ENCODE measurements at places on chromosomes 16 and 17. TPM values are rescaled to one million over a fixed set of nuclear protein-coding genes. Genes with fewer than 3 reads are reported as not detected.
A peak's percentile ranks its signal among the peaks of the same experiment; 100 is the strongest.

GRCh38 chr16:30778549-30779244, 8.3 kb downstream of the ZNF629 start:
- no peak for DNase-seq

DNA sequence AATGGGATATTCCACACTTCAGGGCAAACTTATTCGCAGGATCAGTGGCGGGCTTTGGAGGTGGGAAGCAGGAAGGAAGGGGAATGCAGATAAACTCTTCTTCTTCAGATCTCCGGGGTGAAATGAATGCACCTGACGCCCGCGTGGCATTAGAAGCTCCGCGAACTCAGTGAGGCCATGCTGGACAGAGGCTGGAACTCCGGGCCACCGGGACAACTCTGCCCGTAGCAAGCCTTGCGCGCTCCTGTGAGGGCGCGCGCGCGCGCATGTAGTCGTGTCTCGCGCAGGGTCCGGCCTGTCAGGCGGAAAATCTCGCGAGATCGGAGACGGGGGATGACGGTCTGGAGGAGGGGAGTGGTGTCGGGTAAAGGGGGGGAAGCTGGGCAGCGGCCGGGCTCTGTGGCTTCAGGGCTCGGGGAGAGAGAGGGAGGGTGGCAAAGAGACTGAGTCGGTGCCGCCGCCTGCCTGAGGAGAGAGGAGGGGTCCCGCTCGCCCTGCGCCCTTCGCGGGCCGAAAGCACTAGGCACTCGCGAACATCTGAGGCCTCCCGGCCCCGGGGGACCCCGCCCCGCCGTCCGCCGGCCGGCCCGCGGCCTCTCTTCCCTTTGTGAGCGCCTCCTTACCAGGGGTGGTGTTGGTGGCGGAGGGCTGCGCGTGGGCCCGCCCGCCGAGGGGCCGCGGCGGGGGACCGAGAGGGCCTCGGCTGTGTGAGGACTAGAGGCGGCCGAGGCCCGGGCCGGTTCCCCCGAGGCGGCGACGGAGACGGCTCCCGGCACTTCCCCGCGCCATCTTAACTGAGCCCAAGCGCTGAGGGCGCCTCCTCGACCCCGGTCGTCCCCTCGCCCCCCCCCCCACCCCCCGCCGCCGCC, at the start of gene TAOK1:
TSS of gene TAOK1 (plus strand) at position 382 of the 869 bp plus-strand sequence. CDS start 61,186 bp downstream, outside the sequence.
- DNase-seq, result peak; percentile 86

GRCh38 chr17:34598161-34598776, 18.9 kb downstream of the TMEM132E start:
- DNase-seq, result no peak

- DNase-seq, result no peak
Observed at GRCh38 chr16:17211797-17212196, 259.0 kb downstream of the XYLT1 start.

DNA sequence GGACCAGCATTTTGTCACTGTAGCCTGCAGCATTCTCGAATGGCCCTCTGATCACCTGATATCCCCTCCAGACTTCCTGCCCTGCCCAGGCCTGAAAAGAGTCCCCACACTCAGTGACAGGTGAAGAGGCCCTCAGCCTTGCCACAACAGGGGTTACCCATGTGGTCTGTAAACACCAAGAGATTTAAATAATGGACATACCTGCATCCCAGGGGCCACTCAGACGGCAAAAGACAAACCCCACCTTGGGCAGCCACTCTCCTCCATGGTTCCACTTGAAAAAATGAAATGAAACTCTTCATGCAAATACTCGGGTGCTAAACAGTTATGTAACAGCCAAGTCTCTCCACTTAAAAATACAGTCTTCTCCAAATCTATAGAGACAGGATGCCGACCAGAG, 22.9 kb upstream of the PECAM1 start:
- no peak for DNase-seq

- DNase-seq, result peak; percentile 36
Observed at GRCh38 chr16:13866073-13866472, 53.9 kb upstream of the ERCC4 start.

DNA sequence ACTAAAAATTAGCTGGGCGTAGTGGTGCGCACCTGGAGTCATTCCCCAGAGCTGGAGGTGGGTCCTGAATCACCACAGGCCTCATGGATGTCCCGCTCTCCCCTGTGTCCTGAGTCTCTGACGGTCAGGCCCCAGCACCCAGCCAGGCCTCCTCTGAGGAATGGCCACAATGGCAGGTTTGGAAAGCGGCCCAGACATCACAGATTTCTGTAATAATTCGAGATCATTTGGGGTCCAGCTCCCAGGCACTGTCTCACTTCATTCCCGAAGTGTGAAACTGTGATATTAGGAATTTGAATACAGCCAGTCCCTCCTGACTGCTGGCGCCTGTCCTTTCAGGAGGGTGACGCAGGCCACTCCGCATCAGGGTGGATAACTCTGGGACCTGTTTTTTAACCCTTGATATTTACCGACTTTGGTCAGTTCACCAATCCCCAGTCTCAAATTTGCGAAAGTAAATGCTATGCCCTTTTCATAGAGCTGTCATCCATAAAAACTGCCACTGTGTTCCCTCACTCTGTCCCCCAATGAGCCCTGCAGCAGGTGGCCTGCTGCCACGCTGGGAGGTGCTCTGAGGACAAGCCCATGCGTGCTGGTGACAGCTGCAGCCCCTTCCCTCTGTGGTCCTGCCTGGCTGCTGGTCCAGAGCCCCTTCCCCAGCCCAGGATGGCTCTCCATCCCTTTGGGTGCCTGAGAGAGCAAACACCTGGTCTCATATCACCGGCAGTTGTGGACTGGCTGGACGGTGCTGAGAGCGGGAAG, 28.3 kb upstream of the RPTOR start:
- DNase-seq, result no peak

- DNase-seq, result no peak
Observed at GRCh38 chr16:6019490-6019991, 921.9 kb upstream of the EEF2KMT start.

DNA sequence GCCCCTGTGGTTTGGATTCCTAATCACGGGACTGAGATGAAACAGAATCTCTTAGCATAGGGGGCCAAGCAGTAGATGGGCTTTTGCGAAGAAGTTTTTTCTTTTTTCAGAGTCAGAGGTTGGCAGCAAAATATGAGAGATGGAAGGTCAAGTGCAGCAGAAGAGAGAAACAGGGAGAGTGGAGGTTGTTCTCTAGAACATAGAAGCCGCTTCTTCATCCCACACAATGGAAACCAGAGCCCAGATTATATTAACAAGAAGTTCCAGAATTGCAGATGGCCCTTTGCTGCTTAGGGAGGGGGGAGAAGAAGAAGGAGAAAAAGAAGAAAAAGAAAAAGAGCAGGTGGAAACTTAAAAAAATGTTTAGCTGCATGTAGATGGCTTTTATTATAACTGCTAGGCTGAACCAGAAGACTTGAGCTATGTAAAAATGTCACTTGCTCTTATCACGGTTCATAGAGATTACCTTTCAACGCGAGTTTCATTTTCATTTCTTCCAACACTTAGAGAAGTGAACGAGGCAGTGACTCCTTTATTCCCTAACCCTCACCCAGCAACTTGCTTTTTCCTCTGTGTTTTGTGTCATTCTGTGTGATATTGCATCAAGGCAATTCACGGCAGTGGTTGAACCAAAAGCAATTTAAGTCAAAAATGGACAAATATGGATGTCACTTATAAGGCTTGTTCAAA, 737.5 kb downstream of the WWOX start:
- no peak for DNase-seq

DNA sequence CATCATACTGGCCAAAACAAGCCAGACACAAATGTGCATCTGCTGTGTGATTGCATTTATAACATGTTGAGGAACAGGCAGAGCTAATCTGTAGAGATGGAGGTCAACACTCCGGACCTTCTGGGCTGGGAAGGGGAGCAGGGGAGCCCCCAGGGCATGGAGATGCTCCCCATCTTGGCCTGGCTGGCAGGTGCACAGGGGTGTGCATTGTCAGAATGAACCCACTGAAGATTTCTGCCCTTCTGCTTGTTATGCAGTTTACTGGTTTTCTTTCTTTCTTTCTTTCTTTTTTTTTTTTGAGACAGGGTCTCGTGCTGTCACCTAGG, 146.9 kb downstream of the CMIP start:
- DNase-seq, result no peak

DNA sequence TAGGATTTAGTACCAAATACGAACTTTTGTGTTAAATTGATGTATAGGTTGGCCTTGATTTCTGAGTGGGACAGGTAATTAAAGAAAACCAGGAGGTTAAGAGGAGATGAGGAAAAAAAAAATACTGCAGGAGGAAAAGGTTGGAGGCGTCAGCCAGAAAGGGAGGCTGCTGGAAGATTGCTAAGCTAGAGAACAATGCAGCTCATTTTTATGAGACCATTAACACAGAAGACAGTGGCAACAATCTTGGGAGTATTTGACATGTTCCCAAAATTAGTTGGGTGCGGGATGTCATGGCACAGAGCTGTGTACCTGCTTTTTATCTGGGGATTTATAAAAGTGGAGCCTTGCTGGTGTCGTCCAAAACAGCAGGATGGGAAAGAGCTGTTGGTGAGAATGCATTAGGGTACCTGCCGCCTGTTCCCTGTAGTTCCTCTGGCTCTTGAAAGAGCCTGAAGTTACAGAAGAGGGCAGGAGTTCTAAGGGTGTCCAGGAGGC, 229.3 kb downstream of the RBFOX1 start:
- DNase-seq, result no peak

The BICDL2 gene
- 0.21 TPM for total RNA-seq

The CPHXL2 gene
- total RNA-seq, result not detected

The PRAC2 gene
- not detected for total RNA-seq

Data from Panc1 (cell line).